Cardiac ventricle fibroblast (primary cell): ENCODE measurements at places on chromosomes 4 and X. TPM values are rescaled to one million over a fixed set of nuclear protein-coding genes. Genes with fewer than 3 reads are reported as not detected.

Gene TEX13D
- total RNA-seq = not detected in 2 replicates

Gene ETDB
- not detected in 2 replicates for total RNA-seq

Gene BST1
- 4.9 and 9.5 TPM in 2 replicates for total RNA-seq

Gene MAOA
- 106 and 121 TPM in 2 replicates for total RNA-seq

Gene SLC25A43
- total RNA-seq = 17.2 and 18.2 TPM in 2 replicates
